GM23338 (cell line): ENCODE measurements at places on chromosomes 6 and 20.

DNA sequence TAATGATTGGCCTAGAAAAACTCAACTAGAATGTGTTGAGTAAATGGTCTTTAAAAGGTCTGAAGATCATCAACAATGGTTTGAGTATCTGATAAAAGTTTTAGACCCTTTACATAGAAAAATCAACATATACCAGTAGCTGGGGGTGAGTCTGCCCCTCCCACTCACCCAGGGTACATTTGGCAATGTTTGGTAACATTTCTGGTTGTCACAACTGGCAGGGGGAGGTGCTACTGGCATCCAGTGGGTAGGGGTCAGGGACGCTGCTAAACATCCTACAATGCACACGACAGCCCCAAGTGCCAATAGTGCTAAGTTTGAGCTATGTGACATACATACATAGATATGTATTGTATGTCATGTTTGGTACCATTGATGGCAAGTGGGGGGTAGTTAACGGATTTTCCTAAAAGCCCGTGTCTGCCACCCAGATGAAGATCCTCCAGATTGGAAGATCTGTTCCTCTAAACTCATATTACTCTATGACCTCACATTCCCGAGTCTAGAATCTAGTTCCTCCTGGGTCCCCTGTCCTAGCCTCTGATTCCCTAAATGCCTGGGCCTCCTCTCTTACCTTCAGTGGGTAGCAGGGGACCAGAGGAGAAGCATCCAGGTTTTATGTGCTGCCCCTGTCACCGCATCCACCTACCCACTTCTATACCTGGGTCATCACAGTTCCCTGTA, 2.5 kb upstream of the MMP9 start:
- DNase-seq: no peak

DNA sequence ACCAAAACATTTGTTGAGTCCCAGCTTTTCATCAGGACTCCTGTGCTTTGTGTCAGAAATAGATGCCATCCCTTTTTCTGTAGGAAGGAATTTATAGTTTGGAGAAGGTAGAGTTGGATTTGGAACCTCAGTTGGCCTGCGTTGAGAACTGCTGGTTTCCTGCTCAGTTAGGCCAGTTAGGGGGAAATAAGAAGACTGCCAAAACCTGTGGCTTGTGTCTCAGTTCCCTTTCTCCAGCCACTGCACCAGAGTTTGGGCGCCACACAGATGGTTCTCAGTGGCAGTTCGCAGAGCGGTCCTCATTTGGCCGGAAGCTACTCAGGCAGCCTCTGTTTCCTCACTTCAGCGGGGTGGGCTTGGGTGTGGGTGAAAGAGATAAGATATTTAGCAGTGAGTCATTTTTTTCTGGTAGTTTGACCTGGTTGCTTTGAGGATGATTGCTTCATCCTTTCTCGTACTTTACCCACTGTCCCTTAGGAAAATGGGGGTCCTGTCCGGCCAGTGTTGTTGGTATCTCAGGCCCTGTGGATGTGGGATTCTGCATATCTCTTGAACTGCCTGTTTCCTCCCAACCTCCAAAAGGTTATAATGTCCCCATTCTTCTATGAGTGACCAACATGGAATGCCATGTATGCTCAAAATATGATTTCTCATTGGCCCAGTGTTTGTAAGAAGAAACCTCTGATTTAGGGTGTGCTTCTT, 53.7 kb downstream of the JARID2 start:
- DNase-seq: no peak

DNA sequence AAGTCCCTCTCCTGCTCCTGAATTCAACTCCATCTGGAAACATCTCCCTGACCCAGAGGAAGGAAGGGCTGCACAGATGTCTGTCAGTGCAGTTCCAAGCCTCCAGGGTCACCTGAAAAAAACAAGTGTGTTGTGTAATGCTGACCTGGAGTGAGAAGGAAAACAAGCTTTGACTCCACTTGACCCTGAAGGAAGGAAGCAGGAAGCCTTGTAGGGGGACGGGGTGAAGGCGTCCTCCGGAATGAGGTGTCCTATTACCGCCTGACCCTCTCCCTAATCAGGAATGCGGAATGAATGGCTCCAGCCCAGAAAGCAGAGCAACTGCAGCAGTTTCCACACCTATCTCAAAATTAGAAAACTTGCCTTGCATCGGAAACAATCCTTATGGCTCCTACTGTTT, 13.9 kb upstream of the ADGRF5 start:
- peak; percentile 73 for DNase-seq

DNA sequence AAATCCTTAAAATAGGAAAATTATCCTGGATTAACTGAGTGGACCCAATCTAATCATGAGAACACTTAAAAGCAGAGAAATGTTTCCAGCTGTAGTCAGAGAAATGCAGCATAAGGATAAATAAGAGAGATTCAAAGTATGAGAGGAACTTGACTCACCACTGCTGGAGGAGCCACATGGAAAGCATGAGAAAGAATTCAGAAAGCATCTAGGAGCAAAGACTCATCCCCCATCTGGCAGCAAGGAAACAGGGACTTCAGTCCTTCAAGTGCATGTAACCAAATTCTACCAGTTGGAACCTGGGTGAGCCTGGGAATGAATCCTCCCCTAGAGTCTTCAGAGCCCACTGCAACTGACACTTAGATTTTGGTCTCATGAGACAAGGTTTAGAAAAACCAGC, 33.7 kb downstream of the RNF146 start:
- DNase-seq: peak; percentile 55

DNA sequence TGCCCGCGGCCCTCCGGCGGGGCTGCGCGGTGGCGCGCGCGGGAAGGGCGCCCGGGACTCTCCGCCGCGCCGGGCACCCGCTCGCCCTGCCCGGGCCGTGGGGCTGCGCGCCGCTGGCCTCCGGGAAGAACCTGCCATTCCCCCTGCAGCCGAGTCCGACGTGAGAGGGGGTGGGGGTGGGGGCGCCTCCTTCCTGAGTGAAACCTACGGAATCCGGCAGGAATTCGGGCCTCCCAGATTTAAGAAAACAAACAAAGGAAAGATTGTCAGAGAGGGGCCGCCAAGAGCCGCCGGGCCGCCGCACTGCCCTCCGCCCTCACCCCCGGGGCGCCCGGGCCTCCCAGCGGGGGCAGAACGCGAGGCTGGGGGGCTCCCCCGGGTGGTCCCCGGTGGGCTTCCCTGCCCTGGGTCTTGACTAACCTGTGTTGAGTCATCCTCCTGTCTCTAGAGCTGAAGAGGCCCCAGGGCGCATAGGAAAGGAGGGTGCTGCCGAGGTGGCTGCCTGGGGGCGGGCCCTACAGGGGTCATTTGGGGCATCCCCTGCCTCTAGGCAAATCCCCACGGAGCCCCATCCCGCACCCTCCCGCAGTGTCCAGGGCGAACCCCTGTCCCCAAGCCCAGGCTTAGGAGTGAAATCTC, 42.2 kb upstream of the FOXP4 start:
- DNase-seq: peak; percentile 72

DNA sequence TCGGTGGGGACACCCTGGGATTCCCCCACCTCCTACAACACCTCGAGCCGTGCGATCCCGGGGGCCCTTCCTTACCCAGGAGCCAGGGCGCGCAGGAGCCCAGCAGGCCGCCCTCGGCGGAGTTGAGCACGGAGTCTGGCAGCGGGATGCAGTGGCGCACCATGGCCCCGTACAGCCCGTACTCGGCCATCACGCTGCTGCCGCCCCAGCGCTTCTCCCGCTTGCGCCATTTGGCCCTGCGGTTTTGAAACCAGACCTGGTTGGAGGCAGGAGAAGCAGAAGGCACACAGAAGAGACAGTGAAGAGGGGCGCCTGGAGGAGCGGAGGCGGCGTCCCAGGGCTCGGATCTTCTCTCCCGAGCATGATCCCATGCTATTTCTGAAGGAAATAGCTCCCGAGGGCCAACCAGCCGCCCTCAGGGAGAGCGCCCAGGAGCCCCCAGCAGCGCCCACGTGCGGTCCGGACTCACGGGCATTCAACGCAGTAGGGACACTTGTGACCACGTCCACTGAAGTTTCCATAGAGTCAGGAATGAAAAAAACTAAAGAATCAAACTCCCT, 4.3 kb downstream of the VSX1 start:
- DNase-seq: peak; percentile 72
